ENCODE measurements at places on chromosomes 2 and 18.

DNA sequence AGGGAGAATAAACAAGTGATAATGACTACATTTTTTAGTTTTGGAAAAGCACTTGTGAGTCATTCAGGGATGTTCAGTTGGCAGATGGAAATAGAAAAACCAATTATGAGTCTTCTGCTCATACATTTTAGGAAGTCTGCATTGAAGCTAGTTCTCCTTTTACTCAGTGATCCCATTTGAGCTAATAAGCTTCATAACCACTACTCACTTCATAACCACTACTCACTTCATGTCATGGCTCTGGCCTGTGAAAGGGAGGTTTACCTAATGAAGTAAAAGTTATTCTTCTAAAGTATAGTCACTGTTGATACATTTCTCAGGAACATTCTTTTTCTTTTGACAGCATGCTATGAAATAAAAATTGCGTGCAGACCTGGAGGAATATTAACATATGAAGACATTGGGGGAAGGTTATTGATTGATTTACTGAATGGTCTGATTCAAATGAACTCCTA lies 948.7 kb downstream of the TSN start:
- DNase-seq, result no peak

DNA sequence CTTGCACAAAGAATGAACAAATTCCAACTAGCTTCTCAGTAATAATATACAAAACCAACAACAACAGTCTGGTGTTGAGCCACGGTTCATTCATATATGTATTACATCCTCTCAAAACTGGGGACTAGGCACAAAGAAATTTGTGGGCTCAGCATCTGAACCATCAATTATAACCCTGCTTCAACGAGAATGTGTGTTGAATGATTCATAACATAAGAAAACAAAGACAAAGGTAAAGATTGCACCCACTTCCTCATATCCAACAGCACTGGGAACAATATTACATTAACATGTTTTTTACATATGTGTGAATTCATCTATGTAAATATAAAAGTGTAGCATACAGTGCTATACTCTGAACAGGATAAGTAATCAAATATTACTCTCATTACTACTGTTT lies 144.8 kb downstream of the CDH2 start:
- DNase-seq, result no peak

- no peak for DNase-seq
These were observed 1165.7 kb upstream of the PIK3C3 start for GRCh38 chr18:40789286-40789685.

DNA sequence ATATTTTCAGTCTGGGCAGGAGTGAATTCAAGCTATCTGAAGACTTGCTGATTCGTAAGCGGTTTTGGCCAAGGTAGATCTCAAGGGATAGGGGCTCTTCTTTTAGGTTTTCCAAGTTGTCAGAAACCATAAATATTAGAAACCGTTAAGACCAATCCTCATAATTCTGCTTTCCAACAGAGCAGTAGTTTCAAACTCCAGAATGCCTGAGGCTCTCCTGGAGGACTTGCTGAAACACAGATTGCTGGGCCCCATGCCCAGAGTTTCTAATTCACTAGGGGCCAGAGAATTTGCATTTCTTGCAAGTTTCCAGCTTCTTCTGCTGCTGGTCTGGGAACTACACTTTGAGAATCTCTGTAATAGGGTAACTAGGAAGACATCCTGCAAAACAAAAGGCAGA lies 1855.7 kb upstream of the CELF4 start:
- DNase-seq, result no peak

DNA sequence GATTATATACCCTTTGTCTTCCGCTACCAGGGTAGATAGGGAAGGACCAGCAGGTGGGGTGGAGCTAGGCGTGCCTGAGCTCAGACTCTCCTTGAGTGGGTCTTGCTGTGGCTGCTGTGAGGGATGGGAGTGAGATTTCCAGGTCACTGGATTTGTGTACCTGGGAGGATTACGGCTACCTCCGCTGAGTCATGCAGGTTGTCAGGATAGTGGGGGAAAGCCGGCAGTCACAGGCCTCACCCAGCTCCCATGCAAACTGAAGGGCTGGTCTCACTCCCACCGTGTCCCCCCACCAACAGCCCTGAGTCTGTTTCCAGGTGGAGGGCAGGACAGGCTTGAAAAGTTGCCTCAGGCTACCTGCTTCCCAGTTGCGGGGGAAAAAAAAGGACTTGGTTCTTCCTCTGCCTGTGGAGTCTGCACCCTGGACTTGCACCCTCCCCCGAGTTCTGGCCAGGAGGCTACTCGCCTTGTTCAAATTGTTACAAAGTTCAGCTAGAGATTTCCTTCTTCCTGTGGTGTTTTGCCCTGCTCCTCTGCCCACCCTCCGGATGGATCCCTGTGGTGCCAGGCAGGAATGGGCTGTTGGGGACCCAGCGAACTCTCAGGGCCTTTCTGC lies 268.3 kb downstream of the VAPA start:
- DNase-seq, result no peak
